ENCODE measurements at places on chromosomes 11 and 22. TPM values are rescaled to one million over a fixed set of nuclear protein-coding genes. Genes with fewer than 3 reads are reported as not detected.

- DNase-seq = peak; percentile 99
These were observed 49.7 kb downstream of the RTL6 start for GRCh38 chr22:44448271-44448830.

DNA sequence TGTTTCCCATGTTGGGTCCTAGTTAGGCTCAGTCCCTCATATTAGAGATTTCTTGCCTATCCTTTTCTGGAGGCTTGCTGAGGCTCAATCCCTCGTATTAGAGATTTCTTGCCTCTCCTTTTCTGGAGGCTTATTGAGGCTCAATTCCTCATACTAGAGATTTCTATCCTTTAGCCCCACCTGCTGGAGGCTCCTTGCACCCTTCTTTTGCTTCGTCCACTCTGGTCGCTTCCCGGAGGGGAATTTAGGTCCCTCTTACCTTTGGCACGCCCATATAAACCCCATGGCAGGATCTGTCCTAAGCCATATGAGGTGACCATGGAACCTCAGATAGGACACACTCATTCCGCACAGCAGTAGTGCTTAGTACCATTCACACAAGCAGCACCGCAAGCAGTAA lies 15.9 kb downstream of the CYP2D6 start:
- no peak for DNase-seq

GRCh38 chr11:121478226-121478894 lies 25.6 kb upstream of the SORL1-AS1 start:
- DNase-seq = no peak

DNA sequence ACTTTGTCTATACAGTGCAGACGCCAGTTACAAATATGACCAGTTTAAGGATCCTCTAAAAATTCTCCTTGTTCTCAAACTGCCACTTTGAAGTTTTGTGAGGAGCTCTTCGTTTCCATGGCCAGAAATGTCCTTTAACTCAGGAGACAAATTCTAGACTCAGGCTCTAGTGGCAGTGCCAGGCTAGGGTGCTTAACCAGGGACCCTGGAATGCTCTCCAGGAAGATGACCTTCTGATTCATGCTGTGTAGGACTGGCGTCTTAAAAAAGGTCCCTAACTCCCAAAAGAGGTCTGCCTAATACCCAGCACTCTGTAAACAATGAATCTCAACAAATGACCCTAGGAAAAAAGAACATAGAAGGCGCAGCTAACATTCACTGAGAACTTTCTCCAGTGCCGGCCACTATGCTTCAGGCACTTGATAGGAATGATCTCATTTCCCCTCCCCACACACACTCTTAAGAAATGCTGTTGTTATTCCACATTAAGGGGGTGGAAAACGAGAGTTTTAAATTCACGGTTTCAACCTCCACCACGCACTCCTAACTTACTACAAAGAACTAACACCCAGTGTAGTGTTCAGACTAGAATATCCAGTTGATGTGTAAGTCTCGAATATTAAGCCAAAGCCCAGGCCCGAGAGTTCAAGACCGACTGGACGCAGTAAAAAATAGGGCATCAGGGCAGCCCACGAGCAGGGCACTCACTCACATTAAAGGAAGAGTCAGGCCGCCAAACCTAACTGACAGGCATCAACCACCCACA lies 747 bp downstream of the NXF1 start:
- DNase-seq = no peak

GRCh38 chr11:12540913-12541582 lies 133.2 kb upstream of the TEAD1 start:
- peak; percentile 90 for DNase-seq

DNA sequence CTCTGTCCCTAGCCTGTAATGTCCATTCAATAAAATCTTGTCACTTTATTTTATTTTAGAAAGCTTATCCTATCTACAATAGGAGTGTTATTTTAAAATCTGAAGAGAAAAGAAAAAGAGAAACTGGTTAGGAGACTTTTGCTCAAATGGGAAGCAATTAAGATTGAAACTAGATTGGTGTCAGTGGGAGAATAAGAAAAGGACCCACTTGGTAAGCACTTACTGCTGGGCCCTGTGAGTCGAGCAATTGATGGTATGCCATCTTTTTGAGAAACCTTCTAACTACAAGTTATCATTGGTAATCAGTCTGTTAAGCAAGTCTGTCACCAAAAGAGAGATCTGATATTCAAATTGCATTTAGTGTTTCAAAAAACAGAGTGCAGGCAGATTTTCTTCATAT lies 258.4 kb downstream of the GRM5 start:
- DNase-seq = no peak

DNA sequence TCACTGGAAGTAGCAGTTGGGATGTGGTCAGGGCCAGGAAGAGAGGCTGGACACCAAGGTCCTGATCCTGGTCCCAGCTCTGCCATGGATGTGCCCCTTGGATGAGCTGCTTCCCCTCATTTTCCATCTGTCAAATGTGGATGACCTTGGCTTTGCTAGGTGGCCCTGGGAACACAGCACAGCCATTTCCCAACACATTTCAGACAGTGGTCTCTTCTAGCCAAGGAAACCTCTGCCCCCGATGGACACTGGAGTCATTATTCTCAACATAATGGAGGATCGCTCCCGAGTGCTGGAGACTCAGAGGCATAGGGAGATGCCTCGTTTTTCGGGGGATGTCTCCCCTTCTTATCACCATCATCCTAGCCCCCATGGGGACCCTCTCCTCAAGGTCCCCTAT lies 13.6 kb upstream of the MPPED1 start:
- no peak for DNase-seq

DNA sequence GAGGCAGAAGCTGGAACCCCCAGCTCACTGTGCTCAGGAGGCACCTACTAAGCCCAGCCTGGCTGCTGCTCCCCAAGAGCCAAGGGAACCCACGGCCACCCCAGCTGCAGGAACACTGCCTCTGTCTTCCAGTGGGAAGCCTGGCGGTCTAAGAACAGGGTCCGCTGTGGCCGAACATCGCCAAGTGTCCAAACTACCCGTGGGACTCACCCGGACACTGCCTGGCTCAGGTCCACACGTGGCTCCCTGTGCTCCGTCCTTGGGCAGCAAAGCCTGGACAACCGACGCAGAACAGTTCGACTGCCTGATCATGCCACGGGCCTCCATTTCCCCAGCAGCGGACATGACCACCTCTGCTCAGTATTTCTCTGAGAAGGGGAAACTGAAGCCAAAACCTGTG lies 747.0 kb downstream of the BRD1 start:
- no peak for DNase-seq

- peak; percentile 83 for DNase-seq
These were observed 20.8 kb upstream of the CHKA start for GRCh38 chr11:68142028-68142412.

DNA sequence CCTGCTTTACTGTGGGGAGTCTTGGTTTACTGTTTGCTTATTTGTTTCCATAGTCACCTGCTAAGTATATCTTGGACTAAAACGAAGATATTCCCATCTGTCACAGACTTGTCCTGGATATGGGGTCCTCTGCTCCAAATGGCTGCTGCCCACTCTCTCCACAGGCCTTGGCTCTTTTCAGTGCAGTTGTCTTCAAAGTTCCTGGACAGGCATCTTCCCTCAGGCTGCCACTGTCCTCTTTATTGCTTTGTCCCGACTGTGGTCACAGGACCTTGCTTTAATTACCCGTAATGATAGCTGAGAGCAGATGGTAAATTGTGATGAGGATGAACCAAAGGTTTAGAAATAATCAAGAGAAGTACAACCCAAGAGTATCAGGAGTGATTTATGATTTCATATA lies 713.9 kb upstream of the CCDC179 start:
- no peak for DNase-seq

- no peak for DNase-seq
These were observed 7.5 kb downstream of the POU2AF3 start for GRCh38 chr11:111305876-111306275.

DNA sequence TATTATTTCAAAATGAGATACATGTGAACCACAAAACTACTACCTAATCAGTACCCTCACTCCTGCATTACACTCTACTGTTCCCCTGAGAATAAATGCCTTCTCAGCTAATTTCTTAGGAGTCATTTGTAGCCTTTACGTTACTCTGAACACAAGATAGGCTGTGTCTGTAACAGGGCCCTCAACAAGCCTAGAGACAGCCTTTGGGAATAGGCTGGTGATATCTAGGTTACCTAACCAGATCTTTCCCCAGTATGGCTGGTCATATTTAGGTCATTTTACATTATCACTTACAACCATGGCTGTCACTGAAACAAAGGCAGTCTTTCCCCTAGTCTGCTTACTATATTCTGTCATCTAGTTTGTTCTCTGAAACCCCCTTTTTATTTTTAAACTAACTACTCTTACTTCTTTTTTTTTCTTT lies 14.2 kb downstream of the ATM start:
- DNase-seq = no peak

- no peak for DNase-seq
These were observed 72.4 kb upstream of the CARD18 start for GRCh38 chr11:105211806-105212554.

DNA sequence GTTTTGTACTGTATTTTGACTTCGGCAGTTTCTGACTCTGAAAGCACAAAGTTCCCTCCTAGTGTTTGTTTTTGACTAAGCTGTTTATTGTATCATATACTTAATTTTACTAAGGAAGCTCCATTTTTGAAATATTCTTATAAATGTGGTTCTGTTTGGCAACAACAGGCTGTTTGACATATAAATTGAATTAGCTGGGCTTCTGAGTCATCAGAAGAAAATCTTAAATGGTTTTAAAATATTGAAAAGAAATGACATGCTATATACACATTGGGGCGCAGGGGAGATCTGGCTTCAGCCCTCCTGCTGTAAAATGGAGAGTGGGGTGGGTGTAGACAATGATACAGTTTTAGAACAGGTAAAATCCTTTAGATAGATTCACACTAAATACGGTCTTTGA lies 38.6 kb downstream of the SHISA8 start:
- DNase-seq = no peak

- DNase-seq = no peak
These were observed 24.4 kb downstream of the YAP1 start for GRCh38 chr11:102134597-102134996.

DNA sequence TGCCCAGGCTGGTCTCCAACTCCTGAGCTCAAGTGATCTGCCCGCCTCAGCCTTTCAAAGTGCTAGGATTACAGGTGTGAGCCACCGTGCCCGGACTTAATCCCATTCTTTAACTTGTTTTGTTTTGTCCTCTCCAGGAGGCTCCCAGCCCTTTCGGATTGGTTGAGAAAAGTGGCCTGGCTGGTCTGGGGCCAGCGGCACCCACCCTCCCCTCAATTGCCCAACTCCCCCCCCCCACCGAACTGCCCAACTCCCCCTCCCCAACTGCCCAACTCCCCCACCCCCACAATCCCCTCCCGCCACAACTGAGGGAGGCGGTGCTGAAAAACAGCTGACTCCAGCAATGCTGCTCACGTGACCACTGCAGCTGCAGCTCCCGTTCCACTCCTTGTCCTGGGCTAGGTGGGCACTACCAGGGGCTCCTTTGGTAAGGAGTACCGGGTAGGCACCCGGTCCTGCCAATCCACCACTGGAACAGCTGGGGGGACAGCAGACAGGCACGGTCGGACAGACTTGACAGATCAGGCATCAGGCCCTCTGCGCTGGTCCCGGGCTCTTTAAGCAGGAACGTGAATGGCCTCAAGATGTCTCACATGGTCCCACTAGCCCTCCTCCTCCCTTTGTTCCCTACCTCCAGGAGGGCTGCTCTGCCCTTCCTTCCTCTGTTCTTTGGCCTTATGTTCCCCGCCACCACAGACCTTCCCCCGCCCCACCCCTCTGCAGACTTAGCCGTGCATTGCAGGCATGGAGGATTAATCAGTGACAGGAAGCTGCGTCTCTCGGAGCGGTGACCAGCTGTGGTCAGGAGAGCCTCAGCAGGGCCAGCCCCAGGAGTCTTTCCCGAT lies at the start of gene TCN2:
TCN2 (plus strand) TSS at position 720 of the 845 bp plus-strand sequence. CDS start 158 bp downstream, outside the sequence.
- DNase-seq = no peak

DNA sequence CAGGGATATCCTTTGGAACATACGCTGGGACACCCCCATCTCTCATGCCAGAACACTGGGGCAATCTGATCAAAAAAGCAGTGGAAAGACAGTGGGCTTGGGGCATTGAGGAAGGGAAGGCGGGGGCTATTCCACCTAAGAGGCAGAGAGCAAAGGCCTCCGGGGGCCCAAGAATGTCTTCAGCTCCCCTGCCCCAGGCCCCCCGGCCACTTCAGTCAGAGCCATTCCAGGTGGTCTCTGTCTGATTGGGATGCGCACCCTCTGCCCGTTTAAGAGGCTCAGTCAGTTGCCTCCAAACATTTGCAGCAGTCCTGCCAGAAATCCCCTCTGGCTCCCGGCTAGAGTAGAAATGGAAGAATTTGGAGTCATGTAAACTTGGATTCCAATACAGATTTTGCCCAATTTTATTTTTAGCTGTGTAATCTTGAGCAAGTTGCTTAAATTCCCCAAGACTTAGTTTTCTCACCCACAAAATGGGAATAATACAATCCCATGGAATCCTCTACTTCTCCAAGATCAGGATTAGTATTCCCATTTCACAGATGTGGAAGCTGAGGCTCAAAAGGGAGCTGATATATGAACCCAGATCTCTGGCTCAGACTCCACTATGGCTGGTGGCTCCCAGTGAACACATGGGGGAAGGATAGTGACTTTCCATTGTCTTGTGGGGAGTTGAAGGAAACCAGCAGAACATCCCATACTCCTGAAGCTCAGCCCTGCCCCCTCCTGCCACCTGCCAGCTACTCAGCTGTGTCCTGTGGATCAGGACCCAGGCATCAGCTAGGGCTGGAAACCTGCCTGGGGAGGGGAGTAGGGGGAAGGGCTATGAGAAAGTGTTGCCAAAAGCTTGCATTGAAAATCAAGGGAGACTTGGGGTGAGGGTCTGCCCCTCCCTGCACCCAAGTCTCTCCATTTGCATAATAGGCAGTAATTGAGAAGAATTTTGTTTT lies 6.1 kb upstream of the WNT11 start:
- no peak for DNase-seq

DNA sequence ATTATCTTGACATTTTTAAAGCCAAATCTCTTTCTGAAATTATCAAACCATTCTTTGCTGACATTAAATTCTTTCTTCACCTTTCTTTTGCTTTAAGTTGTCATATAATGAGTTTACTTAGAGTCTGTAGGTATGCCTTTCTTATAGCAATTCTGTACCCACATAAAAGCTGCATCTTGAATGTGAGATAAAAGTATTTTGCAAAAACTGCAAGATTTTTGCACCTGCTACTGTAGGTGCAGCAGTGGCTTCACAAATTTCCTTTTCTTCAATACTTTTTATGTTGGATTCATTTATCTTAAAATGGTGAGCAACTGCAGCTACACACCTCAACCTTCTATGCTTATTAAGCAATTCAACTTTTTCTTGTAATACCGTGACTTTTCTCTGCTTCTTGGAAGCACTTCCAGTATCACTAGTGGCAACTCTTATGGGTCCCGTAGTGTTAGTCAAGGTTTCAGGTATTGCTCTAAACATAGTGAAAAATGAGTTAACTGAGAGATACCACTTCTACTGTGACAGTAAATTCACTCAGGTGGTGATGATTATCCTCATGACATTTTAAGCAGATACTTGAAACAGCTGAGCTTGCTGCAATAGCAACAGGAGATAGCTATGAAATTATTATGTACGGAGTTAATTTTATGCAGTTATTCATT lies 18.8 kb downstream of the ZFP91 start:
- no peak for DNase-seq

- no peak for DNase-seq
These were observed 40.7 kb upstream of the RTL6 start for GRCh38 chr22:44538518-44539315.

The PRG2 gene
- not detected for total RNA-seq

The PAK1 gene
- 31.3 TPM for total RNA-seq

The TMEM121B gene
- total RNA-seq = not detected
